ENCODE measurements at places on chromosomes 1 and 21.

GRCh38 chr1:69421286-69421685 lies 146.4 kb upstream of the LRRC7 start:
- DNase-seq: no peak

DNA sequence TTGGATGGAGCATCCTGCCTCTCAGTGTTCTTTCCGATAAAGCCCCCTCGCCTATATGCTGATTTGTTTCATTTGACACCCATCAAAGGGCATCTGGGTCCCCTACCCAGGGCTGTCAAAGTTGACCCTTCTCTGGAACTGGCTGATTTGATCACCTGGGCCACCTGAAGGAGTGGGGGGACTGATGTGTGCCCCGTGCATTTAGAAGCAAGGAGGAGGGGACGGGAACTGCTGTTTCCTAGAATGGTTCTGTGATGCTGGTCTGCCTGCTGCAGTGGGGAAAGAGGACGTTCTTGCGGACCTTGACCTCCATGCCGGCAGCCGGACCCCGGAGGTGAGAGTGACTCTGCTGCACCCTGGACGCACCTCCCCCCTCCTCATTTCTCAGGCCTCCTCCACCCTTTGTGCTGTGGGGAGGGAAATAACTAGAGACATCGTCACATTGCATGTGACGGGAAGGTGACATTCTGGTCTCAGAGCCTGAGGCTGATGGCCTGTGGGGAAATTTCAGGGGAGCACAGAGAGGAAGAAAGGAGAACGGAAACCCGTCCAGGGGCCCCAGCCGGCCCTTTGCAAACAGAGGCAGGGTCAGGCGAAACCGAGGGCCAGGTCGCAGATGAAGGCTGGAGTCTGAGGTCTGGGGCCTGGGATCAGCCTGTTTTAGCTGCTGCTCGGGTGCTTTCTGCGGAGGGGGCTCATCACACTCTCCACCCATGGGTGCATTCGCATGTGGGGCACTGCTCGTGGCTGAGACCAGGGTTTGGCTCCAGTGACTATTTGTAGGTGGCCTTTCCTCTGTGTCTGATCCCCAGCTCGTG lies 25.7 kb downstream of the CRYAA start:
- no peak for DNase-seq

GRCh38 chr1:231686384-231686783 lies 59.8 kb downstream of the DISC1 start:
- DNase-seq: no peak

GRCh38 chr1:99476058-99476457 lies 169.9 kb upstream of the PALMD start:
- no peak for DNase-seq

- no peak for DNase-seq
Observed at GRCh38 chr1:56566994-56567393, 12.4 kb downstream of the PLPP3 start.

DNA sequence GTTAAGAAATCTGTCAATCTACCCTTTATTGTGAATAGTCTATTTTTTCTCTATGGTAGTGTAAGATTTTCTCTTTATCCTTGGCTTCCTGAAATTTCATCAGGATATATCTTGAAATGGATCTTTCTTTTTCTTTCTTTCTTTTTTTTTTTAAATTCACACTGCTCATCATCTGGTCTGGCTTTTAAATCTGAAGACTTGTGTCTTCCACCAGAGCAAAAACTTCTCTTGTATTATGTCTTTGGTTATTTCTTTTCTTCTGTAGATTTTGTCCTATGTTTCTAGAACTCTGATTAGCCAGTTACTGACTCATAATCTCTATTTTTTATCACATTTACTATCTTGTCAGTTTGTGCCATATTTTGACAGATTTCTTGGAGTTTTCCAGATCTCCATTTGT lies 133.8 kb upstream of the LMO4 start:
- DNase-seq: no peak

DNA sequence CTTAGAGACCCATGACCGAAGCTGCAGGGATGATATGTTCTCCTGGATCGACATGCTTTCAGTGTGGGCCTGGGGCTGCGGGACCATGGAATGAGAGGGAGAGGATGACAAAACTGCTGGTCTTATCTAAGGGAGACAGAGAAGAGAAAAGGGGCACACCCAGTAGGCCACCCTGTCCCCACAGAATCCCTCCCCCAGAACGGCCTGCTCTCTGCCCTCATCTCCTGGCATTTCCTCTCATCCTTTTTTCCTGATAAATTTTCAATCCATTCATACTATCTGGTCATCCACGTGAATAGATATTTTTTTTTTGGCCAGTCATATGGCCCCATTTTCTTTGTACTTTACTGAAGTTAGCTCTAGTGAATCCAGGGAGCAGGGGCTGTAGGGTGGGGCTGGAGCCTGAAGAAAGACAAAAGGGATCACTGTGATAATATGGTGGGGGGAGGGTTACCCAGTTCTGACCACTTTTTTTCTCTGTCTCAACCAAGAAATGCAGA lies at the start of gene PKLR:
Gene PKLR, minus strand, starts transcription at position 97 of the 500 bp plus-strand sequence. Its CDS starts 43 bp downstream, at position 54.
- DNase-seq: no peak

DNA sequence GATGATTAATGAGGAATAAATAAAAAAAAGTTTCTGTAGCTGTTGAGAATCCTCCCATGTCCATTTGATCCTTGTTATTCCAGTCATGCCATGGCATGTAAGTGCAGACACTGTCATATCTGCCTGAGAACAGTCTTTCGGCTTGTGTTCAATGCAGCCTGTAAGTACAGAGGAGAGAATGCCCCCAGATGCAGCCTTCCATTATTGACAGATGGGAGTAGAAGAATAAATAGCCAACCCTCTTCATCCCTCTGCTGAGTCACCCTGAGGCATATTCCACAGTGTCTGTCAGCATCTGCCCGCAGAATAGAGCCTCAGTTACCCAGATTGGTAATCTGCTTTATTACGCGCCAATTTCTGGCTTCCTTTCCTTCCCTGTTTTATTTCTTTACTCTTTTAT lies 139.4 kb downstream of the LRRC7 start:
- no peak for DNase-seq

DNA sequence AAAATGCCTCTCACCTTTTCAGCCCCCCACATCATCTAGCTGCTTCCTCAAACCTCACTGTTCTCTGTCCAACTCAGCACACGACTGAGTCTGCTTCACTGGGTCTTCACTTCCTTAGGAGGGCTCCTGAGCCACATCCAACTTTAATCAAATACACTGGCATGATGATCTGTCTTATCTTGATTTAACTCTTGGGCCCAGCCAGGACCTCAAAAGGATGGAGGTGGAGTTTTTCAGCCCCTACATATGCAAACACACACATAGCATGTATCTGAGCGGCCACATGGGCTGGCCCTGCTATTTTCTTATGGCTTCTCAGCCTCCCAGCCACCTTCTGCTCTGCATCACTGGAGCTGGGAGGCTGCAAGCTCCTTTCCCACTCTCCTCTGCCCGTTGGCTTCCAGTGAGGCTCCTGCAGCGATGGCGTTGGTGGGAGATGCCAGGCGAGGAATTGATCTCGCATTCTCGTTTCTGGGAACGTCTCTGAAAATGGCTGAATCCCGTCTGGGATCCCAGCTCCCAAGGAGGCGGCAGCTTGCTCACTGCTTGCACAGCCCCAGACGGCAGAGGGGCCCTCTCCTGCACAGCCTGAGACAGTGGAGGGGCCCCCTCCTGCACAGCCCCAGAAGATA lies 1.8 kb upstream of the PRXL2B start:
- DNase-seq: no peak

GRCh38 chr1:234486858-234487840 lies 8.2 kb upstream of the TARBP1 start:
- DNase-seq: no peak

GRCh38 chr1:87305151-87305550 lies 23.5 kb upstream of the LMO4 start:
- DNase-seq: no peak

DNA sequence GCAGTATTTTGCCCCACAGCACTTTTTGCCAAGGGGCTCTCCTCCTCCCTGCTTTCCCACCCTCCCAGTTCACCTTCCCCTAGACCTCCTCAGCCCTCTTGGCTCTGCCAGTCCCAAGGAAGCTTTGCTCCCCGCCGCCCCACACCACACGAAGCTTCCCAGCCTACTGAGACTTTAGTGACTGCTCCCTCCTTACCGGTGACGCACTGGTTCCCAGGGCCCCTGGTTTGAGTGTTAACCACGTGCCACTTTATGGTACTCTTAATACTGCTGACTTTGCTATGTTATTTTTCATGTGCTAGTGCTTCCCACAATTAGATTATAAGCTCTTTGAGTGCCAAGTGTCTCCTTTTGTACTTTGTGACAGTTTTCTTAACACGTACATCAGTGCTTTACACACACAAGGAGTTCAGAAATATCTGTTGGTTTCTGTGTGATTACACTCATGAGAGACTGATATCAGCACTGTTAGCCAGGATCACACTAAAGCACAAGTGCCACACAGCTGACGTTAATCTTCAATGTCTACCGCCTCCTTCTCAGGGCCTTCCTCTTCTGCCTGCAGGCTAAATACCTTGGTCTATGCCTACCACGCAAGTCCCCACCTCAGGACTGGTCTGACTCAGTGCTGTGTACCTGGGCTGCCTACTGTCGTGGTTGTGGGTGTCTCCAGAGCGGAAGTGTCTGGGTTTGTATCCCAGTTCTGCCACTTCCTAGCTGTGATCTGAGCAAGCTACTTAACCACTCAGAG lies 61.0 kb downstream of the DNTTIP2 start:
- DNase-seq: no peak

GRCh38 chr1:22533244-22533895 lies 29.9 kb upstream of the EPHA8 start:
- no peak for DNase-seq

- no peak for DNase-seq
Observed at GRCh38 chr1:107750364-107750959, 214.5 kb downstream of the VAV3 start.

DNA sequence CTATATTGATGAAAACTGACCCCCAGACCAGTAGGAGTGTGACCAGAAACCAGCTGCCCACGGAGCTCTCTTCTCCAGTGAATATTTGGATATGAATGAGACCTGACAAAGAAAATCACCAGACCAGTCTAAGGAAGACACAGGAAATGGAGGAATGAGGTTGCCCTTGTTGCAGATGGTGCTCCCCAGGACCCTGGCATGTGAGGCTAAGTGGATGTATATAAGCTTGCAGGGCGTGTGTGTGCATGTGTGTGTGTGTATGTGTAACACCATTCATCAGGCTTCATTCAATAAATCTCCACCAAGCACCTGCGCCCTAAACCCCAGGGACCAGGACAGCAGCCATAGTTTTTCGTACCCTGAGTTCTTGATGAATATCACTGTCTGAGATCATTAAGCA lies 14.4 kb downstream of the PHLDA3 start:
- DNase-seq: no peak

GRCh38 chr1:163085041-163085903 lies 16.1 kb downstream of the RGS4 start:
- no peak for DNase-seq

- DNase-seq: no peak
Observed at GRCh38 chr21:45848331-45848730, 133.2 kb upstream of the COL6A1 start.

DNA sequence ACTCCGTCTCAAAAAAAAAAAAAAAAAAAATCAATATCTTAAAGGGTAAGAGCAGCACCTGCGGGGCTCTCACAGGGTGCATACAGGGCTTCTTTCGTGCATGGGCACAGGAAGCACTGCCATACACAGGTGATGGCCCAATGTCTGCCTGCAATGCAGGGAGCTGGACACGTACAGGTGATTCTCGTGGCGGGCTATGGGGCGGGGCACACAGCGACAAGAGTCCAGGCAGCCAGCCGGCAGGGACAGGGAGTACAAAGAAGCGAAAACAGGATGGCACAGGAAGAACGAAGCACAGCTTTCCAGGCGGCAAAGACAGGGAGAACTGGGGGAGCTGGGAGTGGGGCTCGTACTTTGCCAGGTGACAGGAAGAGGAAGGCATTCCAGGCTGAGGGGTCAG lies 1.6 kb downstream of the KIF17 start:
- DNase-seq: no peak

Measured in non-pigmented ciliary epithelial cell (primary cell).